ENCODE measurements at places on chromosomes 13 and 19.

DNA sequence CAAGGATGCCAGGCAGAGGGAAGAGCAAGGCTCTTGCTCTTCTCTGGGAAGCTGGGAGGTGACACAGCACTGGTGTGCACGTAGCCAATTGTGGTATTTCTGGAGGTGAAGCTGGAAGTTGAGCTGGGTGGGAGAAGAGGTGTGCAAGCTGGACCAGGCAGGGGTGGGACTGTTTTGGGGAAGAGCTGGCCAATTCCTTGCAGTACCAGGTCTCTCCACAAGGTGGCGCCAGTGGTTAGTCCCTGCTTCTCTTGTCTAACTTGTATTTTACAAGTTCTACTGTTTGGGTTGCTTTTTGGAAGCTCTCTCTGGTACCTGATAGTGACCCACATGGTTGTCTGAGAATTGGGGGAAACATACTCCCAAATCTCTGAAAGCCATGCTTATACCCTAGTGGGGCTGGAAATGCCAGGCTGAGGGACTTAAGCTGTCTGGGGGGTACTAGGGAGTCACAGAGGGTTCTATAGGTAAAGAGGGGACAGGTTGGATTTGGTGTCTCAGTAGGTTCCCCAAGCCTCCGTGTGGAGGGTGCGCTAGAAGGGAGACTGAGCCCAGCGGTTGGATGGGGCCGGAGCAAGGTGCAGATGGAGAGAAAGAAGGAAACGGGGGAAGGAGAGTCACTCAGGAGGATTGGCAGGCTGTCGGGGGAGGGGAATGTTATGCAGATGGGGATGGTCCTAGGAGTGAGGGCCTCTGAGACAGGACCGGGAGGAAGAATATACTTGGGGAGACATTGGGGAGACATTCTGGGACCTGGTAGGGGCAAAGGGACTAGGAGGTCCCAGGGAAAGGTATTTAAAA is 3.0 kb downstream of the HPN start:
- DNase-seq: peak; percentile 69

DNA sequence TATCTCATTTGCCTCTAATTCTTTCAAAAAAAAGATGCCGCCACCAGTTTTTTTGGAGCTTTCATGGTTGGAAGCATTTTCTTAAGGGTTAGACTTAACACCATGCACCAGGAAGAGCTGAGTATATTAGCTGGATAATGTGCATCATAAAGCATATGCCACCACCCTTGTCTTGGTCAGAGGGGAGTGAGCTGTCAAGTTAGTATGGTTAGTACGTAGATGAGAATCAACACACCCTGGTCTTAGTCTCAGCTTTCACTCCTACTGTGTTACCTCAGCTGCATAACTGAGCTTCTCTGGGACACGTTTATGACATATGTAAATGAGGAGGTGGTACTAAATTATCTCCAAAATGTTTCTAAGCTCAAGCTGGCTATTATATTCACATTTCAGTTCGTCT is 415.6 kb downstream of the DCT start:
- DNase-seq: no peak

- DNase-seq: peak; percentile 40
Measured at GRCh38 chr13:66994097-66994496, 236.0 kb downstream of the PCDH9 start.

DNA sequence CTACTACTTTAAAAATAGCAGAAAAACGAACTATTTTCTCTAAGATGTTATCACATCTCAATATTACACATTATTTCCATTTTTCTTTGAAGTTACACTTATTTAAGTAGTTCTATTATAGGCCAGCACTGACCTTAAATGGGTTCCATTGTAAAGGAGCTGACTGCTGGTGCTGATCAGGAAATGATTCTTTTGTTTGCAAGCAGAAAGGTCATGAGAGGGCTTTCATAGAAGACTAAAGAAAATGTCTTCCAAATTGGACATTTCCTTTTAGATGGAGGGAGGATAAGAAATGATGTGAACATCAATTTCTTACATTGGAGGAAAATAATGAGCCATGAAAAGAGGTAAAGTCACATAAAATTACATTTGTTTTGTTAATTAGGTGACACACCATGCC is 96.2 kb downstream of the SUCLA2 start:
- DNase-seq: no peak

DNA sequence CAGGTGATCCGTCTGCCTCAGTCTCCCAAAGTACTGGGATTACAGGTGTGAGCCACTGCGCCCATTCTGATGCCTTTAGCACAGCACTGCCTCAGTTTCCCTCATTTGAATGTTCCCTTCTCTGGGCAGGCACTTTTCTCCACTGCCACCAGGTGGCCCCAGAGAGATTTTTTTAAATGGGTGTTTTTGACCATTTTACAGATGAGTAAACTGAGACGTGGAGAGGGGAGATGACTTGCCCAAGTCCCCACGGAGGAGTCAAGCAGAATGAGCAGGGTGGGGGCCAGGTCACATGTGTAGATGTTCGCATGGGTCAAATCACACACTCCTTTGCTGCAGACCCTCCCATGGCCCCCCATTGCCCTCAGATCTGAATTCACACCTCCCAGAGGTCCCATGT is 3.2 kb upstream of the PDE4C start:
- DNase-seq: no peak

Data from activated CD8-positive, alpha-beta T cell treated with anti-CD3 and anti-CD28 coated beads for 36 hours (primary cell).